ENCODE measurements at places on chromosomes 13 and 19.

DNA sequence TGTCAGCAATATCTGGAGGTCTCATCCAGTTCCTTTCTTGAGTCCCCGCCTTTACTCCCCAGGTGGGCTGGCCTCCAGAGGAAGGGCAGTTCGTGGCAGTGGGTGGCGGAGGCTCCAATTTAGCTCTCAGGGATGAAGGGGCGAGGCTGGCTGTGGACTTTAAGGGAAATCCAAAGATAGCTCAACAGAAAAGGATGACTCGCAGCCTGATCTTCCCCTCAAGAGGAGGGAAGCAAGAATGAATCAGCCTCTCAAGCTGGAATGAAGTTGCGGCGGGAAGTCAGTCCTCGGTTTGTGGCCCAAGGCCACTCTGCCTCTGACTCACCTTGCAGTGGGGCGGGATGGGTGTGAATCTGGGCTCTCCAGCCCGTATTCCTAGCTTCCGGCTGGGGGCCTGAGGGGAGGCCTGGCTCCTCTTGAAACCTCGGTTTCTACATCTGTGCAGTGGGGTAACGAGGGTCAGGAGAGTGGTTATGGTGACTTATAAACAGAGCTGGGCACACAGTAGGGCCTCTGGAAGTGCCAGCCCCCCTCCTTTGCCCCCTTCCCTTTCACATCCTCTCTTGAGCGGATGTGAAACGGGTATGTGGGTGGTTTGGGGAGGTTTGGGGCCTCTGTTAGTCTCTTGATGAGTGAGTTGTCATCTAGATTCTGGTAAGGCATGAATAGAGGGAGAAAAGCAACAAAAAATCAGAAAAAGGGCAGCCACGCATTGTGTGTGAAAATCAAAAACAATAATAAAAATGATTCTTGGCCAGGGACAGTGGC is 10.5 kb upstream of the SMG9 start:
- peak; percentile 95 for DNase-seq

DNA sequence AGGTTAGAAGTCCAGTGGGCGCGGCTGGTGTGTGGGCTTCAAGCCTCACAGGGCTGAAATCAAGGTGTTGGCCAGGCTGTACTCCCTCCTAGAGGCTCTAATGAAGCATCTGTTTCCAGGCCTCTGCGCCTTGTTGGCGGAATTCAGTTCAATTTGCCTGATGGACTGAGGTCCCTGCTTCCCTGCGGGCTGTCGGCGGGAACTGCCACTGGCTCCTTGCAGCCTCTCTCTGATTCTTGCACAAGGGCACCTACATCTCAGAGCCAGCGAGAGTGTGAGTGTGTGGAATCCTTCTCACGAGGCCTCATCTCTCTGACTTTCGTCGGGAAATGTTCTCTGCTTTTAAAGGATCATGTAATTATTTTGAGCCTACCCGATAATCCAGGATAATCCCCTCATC is 128.6 kb downstream of the DLEU7 start:
- no peak for DNase-seq

GRCh38 chr19:57465680-57466381 is 8.9 kb upstream of the VN1R1 start:
- peak; percentile 7 for DNase-seq

- DNase-seq, result no peak
These were observed 851.0 kb upstream of the KLHL1 start for GRCh38 chr13:70959035-70959775.

DNA sequence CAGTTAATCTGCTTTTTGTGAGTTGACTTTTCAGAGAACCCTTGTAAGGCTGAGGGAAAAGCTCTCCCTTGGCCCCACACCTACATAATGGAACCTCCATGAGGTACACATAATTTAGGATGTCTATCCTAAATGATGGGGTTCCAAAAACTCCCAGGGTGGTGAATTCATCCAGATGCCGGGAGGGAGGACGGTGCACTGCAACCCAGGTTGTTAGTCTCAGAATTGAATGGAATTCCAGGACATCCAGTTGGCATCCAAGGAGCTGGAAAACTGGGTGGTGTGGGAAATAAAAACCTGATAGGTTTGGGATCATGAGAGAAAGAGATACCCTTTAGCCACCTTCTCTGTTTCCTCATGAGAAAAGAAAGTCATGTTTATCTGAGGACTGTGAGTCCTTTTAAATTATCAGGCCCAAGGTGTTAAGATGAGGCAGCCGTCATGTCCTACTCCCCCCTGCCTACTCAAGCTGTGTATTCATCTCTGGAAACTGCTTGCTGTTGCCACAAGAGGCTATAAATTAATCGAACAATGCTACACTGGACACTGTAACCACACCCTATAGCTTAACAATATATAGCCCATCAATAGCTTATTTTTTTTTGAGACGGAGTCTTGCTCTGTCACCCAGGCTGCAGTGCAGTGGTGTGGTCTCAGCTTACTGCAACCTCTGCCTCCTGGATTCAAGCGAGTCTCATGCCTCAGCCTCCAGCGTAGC is 49.5 kb downstream of the C13orf46 start:
- no peak for DNase-seq

- DNase-seq, result no peak
These were observed 63.4 kb downstream of the SLC7A1 start for GRCh38 chr13:29532116-29532515.

GRCh38 chr19:2121416-2122051 is 24.8 kb downstream of the IZUMO4 start:
- DNase-seq, result no peak

- DNase-seq, result no peak
These were observed 75.9 kb upstream of the RNF113B start for GRCh38 chr13:98252931-98253470.

DNA sequence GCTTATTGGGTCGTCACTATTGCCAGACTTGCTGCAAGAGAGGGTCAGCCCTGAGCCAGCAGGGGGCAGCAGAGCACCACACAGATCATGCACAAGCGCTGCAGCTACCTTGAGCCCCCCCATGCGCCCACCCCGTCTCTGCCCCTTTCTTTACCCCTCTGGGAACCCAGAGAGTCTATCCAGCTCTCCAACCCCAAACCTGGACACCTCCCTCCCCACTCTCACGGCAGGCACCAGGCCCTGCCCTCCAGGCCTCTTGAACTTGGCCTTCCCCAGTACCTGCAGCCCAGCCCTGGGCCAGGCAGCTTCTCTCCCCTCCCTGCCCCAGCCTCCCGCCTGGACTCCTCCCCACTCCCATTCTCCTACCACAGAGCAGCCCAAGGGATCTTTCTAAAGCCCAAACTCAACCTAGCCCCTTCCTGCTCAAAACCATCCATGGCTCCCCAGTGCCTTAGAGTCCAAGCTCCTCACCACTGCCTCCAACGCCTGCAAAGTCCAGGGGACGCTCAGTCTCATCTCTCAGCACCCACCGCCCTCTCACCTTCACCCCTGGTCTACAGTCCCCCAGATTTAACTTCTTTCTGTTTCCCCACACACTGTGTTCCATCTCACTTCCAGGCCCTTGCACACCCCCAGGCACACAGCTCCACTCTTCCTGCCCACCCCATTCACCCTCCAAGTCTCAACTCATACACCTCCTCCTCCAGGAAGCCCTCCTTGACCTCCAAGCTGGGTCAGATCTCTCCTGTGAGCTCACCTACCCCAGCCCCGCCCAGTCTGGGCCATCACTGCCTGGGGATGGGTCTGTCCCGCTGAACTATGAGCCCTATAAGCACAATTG is 9.4 kb upstream of the CEACAM16 start:
- DNase-seq, result no peak
